Progenitor cell of endocrine pancreas (in vitro differentiated cells): ENCODE measurements at places on chromosomes 13 and 19. TPM values are rescaled to one million over a fixed set of nuclear protein-coding genes. Genes with fewer than 3 reads are reported as not detected.

KATNAL1 gene
- 22.7 and 25.9 TPM in 2 replicates for total RNA-seq

PPAN gene
- 51.5 and 54.8 TPM in 2 replicates for total RNA-seq

TNFSF9 gene
- total RNA-seq, result 0.53 TPM in 1 of 2 replicates, not detected in the other

PTPRH gene
- total RNA-seq, result 0.43 and 1.6 TPM in 2 replicates

TMEM255B gene
- 0.91 and 1.5 TPM in 2 replicates for total RNA-seq

DMKN gene
- total RNA-seq, result 201 and 213 TPM in 2 replicates

DKKL1 gene
- 3.6 and 5.2 TPM in 2 replicates for total RNA-seq

CBY2 gene
- total RNA-seq, result not detected in 2 replicates

DNA sequence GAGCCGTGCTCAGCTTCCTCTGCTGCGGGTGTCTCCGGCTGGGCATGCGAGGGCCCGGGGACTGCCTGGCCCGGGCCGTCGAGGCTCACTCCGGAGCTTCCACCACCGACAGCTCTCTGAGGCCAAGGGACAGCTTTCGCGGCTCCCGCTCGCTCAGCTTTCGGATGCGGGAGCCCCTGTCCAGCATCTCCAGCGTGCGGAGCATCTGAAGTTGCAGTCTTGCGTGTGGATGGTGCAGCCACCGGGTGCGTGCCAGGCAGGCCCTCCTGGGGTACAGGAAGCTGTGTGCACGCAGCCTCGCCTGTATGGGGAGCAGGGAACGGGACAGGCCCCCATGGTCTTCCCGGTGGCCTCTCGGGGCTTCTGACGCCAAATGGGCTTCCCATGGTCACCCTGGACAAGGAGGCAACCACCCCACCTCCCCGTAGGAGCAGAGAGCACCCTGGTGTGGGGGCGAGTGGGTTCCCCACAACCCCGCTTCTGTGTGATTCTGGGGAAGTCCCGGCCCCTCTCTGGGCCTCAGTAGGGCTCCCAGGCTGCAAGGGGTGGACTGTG is 1.2 kb downstream of the S1PR4 start:
- no peak for DNase-seq

- no peak for DNase-seq
Observed at GRCh38 chr19:45746866-45747265, 13.6 kb downstream of the MEIOSIN start.

GRCh38 chr13:37107456-37107855 is 2.0 kb upstream of the CSNK1A1L start:
- DNase-seq, result no peak

DNA sequence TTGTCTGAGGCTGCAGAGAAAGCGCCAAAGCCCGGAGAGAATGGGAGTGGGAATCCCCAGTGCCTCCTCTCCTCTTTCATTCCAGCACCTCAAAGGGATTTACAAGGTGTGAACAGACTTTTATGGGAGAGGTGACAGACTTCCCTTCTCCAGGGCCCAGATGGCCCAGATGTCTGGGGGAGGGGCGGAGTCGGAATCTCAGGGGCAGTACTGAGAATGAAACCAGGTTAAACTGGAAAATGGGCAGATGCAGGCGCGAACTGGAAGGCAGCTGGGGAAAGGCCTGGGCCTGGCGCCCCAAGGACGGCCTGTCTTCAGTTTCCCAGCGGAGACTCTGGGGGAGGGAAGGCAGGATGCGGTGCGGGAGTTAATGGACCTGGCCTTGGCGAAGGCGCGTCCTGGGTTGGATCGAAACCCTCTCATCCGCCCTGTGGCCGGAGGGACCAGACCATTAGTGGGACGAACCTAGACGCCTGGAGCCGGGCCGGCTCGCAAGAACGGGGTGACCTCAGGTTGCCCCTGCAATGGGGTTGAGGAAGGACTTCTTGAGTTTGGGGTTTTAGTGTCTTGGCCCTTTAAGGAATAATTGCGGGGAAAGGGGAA is 592 bp upstream of the TRIP10 start:
- no peak for DNase-seq

- no peak for DNase-seq
Observed at GRCh38 chr19:41364524-41365391, 809 bp upstream of the B9D2 start.

DNA sequence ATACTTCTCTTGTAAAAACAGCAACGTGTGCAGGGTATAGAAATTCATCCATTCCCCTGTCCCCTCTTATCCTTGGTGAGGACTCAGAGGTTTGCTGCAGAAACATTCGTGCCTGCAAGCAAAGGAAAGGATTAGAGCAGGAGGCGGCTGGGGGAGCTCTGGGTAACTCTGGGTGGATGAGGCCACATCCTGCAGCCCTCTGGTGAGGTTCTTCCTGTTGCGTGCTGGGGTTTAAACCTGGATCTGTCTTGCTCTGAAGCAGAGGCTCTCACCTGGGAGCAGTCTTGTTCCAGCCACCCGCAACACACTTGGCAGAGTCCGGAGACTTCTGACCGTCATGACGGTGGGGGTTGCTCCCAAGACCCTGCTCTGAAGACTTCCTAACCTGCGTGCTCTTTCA is 69.2 kb downstream of the ATP11A start:
- DNase-seq, result no peak

GRCh38 chr13:34078334-34078999 is 260.5 kb downstream of the RFC3 start:
- DNase-seq, result no peak

- DNase-seq, result no peak
Observed at GRCh38 chr13:40398065-40398464, 268.4 kb downstream of the FOXO1 start.

- peak; percentile 11 for DNase-seq
Observed at GRCh38 chr13:91346850-91347201, 661 bp upstream of the MIR17HG start.

GRCh38 chr19:6047256-6047655 is 63.0 kb downstream of the RFX2 start:
- no peak for DNase-seq

GRCh38 chr13:43124490-43124889 is 101.1 kb downstream of the DNAJC15 start:
- no peak for DNase-seq

DNA sequence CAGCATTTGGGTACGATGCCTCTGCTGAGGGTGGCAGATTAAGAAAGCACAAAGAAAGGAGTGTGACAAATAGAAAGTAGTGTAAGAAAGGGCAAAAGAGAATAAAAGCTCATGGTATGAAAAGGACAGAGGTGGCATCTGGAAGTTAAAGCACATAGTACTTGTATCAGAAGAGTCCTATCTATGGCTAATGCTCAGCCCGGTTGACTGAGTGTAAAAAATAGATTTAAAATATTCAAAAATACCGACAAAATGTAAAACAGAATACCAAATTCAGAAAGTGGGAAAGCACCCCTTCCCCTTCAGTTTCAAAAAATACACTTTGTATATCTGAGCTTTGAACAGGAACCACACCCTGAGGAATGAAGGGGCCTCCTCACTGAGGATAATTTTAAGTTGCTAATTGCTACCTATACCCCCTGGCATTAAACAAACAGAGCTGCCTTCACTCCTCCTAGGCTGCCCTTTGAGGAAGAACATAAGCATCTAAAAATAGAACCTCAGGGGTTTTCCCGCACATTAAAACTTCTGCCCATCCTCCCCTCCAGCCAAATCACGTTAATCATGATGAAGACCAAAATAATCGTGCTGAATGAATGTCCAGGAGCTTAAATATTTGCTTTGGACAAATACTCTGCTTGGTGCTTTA is 43.3 kb downstream of the DLEU7 start:
- no peak for DNase-seq

DNA sequence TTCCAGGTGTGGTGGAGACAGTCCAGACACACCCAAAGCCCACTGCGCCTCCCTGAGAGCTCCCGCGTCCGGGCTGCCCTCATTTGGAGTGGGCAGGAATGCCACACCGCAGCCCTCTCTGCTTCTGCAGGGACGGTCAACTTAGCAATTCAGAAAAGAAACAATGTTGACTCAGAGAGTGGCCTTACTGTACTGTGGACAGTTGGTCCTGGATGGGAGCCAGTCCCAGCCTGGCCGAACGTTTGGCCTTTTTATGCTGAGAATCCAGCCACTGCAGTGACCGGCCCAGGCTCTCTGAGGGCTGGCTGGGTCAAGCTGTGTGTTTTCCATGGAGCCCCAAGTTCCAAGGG is 7.2 kb downstream of the GAS6 start:
- no peak for DNase-seq

GRCh38 chr13:34039678-34040077 is 221.7 kb downstream of the RFC3 start:
- DNase-seq, result no peak

- DNase-seq, result no peak
Observed at GRCh38 chr13:77733674-77734073, 36.2 kb downstream of the SLAIN1 start.

DNA sequence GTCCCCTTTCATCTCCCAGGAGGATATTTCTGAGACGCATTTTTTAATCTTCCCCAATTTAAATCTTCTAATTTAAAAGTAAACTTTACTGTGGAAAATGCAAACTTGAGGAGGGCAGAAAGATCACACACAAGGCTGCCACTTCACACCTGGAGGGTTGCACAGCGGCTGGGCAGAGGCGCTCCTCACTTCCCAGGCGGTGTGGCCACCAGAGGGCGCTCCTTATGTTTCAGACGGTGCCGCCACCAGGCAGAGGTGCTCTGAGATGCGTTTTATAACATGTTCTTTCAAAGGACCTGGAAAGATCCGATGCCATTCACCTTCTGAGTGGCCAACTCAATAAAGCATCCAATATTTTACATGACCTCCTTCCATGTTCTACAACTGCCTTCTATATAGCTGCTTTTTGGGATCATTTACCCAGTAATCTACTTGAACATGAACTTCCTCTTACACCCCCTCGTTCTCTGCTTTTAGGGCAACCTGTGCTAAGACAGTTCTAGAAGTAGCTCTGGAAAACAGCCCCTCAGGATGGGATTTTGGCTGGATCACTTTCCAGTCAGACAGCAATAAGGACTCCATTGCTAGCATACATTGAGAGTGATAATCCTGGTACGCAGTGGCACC is 14.8 kb upstream of the MTUS2 start:
- DNase-seq, result no peak

GRCh38 chr13:73607489-73608156 is 526.6 kb downstream of the KLF12 start:
- DNase-seq, result no peak

- DNase-seq, result no peak
Observed at GRCh38 chr13:95060014-95060519, 241.2 kb downstream of the ABCC4 start.

DNA sequence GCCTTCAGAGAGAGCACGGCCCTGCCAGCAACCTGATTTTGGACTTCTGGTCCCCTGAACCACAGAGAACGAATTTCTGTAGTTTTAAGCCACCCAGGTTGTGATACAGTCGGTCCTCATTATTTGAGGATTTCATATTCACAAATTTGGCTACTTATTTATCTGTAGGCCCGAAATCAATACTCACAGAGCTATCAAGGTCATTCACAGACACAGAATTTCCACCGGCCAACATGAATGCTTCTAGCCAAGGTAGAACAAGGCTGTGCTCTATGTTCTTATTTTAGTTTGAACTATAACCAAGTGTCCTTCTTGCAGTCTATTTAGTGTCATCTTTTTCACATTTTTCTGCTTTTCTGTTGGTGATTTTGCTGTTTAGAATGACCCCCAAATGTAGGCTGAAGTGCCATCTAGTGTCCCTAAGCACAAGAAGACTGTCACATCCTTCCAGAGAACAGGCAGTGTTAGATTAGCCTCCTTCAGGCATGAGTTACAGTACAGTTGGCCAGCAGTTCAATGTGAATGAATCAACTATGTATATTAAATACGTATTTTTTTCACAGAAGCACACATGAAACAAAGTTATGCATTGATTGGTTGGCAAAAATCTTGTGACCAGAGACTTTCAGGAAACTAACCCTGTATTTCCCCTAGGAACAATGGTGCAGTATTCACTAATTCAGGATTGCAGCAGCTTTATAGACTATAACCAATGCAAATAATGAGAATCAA is 63.5 kb downstream of the C13orf42 start:
- DNase-seq, result no peak

GRCh38 chr13:45863709-45864590 is 12.4 kb upstream of the SIAH3 start:
- DNase-seq, result no peak

DNA sequence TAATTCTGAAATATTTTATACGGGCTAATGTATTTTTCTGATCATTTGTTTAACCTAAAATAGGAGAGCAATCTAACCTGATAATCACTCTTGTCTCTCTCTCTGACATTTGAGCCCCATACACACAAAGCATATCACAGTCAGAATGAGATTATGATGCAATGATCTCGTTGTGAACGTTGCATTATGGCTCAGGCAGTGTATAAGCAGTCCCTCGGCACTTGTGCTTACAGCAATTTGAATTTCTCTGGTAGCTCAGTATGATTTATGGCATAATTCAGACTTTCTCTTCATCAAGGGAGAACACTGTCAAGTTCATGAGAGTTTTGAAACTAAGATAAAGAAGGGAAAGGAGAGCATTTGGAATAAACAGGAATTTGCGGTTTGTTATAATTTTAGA is 256.1 kb downstream of the DACH1 start:
- DNase-seq, result no peak

DNA sequence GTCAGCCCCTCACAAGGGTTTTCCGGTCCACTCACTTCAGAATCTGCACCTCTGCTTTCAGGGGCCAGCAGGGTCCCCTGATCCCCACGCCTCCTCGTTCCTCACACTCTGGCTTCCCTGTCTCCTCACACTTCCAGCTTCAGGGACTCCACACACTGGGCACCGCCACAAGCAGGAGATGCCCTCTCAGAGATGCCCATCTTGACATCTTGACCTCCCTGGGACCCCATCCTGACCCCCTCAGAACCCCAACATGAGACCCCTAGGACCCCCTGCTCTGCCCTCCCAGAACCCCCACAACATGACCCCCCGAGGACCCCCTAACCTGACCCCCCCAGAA is 2.7 kb downstream of the MAP2K2 start:
- DNase-seq, result no peak

DNA sequence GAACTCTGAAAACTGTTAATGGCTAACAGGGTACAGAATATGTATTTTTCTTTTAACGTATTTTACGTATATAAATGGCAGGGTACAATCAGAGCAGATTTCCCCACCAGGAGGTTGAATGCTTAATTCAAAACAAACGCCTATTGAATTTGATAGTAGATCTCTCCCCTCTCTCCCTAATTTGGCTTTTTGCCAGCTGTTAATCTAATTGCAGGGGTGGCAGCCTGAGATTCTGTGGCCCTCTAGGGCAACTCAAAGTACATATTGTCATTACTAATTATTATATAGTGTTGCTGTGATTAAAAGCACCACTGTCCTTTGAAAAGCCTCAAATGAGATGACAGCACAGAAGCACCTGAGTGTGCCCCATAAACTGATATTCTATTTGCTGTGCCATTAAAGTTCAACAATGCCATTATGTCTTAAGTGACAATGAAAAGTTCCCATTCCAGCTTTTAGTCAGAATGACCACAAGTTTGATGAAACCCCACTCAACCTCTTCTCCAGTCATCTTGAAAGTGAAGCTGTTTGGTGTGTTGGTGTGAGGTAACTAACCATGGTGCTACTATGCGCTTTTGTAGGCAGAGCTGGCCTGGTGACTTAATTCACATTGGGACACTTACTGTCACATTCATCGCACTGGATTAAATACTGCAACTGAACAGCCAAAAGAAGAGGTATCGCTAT is 351.4 kb downstream of the KCNRG start:
- no peak for DNase-seq
